ENCODE measurements at places on chromosomes 12 and 14. TPM values are rescaled to one million over a fixed set of nuclear protein-coding genes. Genes with fewer than 3 reads are reported as not detected.

GRCh38 chr12:116784238-116784612 is 46.1 kb downstream of the RNFT2 start:
- DNase-seq, result no peak

GRCh38 chr14:91344096-91344495 is 73.5 kb downstream of the CCDC88C start:
- DNase-seq, result no peak

GRCh38 chr14:24721775-24722174 is 87.8 kb upstream of the GZMB start:
- DNase-seq, result no peak

Gene LLPH
- 22.1 TPM for total RNA-seq

- DNase-seq, result no peak
These were observed 45.4 kb downstream of the TMTC1 start for GRCh38 chr12:29738365-29738764.

Gene MYO1H
- 0.16 TPM for total RNA-seq

Gene SRRM4
- 0.19 TPM for total RNA-seq

Gene GUCY2C
- 0.11 TPM for total RNA-seq

DNA sequence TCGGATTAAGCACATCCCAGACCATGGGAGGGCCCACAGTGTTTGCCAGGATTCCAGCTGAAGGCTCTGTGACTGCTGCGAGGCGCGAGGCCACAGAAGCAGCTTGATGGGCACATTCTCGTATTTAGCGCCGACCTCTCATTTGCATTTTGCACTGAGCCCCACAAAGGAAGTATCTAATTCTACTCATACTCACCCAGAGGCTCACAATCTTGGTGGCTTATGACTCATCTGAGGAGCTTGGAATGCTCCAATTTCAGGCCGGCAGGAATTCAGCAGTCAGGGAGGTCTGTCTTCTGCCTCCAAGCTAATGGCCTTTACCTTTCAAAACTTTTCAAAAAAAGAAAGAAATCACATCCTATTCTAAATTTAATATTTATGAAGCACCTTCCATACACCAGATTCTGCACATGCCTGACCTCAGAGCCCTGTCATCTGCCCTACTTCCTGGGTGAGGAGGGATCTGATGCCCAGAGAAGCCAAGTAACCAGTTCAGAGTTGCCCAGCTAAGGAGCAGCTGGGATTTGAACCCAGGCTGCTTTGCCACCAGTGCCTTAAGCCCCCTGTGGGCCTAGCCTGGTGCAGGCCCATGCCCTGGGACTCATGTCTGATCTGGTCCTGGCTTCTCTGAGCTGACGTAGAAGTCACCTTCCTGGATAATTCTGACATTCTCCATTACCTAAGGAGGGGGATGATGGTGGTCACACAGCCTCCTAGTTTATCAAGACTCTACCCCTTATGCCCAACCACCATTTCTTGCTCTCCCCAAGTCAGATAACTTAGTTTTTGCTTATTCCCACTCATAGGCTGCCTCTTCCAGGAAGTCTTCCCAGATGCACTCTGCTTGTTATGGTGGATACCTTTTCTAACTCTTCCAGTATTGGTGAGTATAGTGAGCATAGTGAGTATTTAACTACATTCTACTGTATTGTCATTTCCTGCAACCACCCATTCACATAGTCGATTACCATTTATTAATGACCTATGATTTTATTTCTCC is 198.9 kb downstream of the RBM19 start:
- DNase-seq, result no peak

Gene DCAF4
- 6.9 TPM for total RNA-seq

- no peak for DNase-seq
These were observed 1089.3 kb downstream of the SLC16A7 start for GRCh38 chr12:60684988-60685655.

GRCh38 chr14:64868379-64868778 is 11.3 kb downstream of the SPTB start:
- DNase-seq, result no peak

DNA sequence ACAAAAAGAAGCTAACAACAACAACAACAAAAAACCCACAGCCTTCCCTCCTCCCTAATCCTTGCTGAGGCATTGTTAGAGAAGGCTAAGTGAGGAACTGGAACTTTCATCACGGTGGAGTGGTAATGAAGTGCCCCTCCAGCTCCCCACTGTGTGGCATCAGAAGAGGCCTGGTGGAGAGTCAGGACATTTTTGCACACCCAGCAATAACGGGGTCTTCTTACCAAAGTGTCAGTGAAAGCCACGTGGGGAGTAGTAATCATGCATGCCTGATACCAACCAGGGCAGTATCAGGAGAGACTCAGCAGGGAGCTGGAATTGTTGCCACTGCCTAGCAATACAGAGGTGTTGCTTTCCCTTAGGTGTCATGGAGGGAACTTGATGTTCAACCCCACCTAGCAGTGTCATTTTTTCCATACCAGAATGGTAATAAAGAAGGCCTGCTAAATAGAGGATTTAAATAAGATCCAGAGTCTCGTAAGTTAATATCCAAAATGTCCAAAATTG is 299.7 kb upstream of the RGS6 start:
- no peak for DNase-seq

- no peak for DNase-seq
These were observed 106.4 kb downstream of the LMO3 start for GRCh38 chr12:16499611-16500010.

- DNase-seq, result no peak
These were observed 72.9 kb downstream of the DENND5B start for GRCh38 chr12:31517994-31518393.

Gene IL31
- not detected for total RNA-seq

DNA sequence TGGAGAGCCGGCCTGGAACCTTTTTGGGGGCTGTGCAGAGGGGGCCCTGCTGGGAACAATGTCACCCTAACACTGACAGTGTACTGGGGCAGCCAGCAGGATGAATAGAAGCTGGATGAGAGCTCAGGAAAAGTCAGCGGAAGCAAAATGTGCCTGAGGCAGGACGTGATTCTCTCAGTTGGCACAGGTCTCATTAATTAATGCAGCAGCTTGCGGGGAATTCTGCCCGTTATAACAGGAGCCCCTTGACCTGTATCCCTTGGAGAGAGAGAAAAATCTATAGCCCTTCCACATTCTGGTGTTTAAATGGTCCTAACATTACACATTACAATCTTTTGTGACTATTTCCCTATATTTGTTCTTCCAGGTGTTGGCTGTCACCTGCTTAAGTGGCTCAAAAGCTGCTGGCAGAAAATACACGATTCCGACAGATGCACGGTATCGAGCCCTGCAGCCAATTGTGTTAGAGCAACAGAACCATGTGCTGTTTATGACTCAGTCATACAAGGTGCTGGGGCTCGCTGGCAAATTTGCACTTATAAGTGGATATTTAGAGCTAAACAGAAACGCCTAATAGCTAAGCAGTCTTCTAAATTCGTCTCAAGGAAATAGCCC is 854.7 kb downstream of the AACS start:
- DNase-seq, result no peak

DNA sequence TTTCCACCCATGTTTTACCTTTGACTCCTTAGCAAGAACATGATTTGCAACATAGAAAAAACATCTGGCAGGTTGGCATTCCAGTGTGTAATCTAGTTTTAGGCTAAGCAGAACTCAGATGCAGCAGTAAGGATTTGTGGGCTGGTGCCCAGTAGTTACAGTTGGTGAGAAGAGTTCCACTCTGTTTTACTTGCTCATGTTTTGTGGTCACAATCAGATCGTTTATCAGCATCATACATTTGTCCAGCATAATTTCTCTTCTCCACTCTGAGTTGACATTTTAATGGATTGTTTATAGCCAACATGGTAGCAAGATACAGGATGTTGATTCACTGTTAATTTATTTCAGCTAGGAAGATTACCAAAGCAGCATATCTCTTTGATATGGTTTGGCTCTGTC is 120.0 kb downstream of the PDE6H start:
- no peak for DNase-seq

Gene BCL2L14
- total RNA-seq, result not detected

Gene TAS2R46
- total RNA-seq, result 0.30 TPM

- no peak for DNase-seq
These were observed 1620.4 kb upstream of the FLRT2 start for GRCh38 chr14:83909507-83909906.

Gene GLIPR1L1
- not detected for total RNA-seq

Gene SENP1
- 5.3 TPM for total RNA-seq

Gene TOX4
- total RNA-seq, result 84.8 TPM

DNA sequence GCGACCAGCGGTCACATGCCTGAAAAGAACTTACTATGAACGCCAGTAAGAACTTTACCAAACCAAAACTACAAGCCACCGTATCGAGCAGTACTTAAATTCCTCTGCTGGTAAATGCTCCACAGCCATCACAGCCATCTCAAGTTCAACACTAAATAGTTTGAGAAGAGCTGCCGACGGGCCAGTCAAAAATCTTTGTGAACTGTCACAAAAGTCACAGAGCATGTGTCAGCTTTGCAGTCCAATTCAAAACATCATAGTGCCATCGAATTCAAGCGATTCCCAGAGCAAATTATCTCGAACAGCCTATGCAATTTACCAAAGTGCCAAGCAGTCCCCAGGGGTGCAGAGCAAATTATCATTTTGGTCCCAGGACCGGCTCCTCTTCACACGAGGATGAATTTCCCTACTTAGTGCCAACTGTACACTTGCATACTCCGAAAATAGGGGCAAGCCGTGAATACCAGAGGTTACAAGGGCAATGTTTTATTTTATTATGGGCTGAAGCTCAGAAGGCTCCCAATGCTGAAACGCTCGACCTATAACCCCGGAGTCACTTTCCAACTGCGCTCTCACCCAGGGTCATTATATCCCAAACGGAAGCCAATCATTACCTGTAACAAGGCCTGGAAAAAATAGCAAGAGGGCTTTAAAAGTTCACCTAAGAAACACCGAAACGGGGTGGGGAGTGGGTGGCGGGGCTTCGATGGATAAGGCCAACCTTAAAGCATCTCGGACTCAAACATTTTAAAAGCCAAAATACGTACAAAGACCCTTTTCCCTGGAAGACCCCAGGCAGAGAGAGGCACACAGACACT is 1.1 kb downstream of the LRP6 start:
- DNase-seq, result no peak

DNA sequence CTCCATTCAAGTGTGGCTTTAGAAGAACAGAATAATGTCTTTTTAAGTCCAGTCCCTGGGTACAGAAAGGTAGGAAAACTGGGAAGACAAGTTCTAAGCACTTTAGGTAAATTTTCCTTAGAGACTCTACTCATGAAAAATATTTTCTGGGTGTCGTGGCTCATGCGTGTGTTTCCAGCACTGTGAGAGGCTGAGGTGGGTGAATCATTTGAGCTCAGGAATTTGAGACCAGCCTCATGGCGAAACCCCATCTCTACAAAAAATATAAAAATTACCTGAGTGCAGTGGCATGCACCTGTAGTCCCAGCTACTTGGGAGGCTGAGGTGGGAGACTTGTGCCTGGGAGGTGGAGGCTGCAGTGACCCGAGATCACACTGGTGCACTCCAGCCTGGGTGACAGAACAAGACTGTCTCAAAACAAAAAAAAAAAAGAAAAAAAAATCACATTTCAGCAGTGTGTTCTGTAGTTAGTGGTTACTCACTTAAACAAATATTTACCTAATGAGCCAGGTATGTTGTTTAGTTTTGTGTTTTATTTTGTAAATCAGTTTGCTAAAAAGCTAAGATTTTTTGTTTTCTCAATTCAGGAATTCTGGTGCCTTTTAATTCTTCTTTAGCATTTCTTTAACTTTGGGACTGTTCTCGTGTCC is 52.3 kb upstream of the RD3L start:
- DNase-seq, result no peak

Gene GLI1
- 0.93 TPM for total RNA-seq

GRCh38 chr12:93483151-93483807 is 16.0 kb downstream of the MRPL42 start:
- DNase-seq, result no peak

Gene TPPP2
- total RNA-seq, result 1.6 TPM

Gene DACT1
- total RNA-seq, result 3.4 TPM

Gene ITPK1
- 112 TPM for total RNA-seq

DNA sequence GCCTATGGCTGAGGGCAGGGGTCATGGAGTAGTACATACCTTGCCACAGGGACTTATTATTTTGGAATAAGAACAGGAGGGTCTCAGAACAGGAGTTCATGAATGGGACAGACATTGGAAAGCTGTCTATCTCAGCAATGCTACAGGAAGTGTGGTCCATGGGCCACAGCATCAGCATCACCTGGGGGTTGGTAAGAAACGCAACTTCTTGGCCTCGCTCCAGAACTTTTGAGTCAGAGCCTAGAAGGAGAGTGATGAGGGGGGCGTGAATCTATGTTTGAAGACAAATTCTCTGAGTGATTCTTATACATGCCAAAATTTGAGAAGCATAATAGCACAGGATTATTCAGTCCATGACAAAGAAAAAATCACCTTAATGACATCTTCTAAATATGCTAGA is 156.6 kb downstream of the RPAP3 start:
- no peak for DNase-seq

Gene SERPINA10
- total RNA-seq, result not detected

GRCh38 chr12:117404203-117404853 is 42.9 kb upstream of the NOS1 start:
- DNase-seq, result no peak

Gene LRRK2
- 6.7 TPM for total RNA-seq

GRCh38 chr12:45232756-45233372 is 17.0 kb downstream of the ANO6 start:
- DNase-seq, result no peak

Gene VDR
- 0.33 TPM for total RNA-seq

- no peak for DNase-seq
These were observed 165.5 kb downstream of the PTPN11 start for GRCh38 chr12:112584266-112584722.

DNA sequence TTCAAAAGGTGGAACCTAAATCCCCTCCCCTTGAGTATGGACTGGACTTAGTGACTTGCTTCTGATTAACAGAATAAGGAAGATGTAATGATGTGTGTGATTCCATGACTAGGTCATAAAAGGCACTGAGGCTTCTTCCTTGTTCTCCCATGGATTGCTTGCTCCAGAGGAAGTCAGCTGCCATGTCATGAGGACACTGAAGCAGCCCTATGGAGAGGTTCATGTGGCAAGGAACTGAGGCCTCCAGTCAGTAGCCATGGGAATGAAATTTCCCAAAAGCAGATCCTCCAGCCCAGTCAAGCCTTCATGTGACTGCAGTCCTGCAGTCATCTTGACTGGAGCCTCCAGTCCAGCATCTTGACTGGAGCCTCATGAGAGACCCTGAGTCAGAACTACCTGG is 10.7 kb downstream of the TMBIM4 start:
- DNase-seq, result no peak

DNA sequence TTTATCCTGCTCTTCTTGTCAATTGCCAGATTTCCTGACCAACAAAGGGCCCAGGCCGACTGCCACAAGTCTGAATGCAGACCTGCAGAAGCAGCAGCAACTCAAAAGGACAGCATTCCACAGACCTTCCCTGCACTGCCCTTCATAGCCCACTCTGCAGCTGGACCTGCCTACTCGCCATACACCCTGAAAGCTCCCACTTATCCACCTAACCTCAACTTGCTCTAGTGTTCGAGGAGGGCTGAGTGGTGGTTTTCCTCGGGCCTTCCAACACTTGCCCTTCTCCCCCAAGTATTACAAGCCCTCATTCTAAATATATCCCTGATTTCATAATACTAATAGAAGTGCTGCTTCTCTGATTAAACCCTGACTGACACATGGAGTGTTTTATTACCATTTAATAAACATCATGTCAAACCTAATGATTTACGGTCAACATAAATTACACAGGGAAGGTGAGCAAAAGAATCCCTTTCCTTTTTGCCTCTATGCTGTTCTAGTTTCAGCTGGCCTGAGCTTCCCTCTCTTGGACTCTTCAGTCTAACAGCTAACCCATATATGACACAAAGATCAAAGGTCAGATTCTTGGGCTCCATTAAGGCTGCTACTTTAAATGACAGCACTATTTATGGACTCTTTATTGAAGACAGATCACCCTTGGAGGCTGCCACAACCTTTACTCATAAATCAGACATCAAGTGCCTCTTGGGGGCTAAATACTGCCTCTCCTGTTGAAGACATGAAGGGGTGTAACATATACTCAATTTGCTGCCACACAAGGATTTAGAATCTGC is 1546.9 kb upstream of the TMEM132C start:
- no peak for DNase-seq

All from left ventricle myocardium inferior (tissue), 1 donor.